ENCODE measurements at places on chromosomes 13 and 19.

DNA sequence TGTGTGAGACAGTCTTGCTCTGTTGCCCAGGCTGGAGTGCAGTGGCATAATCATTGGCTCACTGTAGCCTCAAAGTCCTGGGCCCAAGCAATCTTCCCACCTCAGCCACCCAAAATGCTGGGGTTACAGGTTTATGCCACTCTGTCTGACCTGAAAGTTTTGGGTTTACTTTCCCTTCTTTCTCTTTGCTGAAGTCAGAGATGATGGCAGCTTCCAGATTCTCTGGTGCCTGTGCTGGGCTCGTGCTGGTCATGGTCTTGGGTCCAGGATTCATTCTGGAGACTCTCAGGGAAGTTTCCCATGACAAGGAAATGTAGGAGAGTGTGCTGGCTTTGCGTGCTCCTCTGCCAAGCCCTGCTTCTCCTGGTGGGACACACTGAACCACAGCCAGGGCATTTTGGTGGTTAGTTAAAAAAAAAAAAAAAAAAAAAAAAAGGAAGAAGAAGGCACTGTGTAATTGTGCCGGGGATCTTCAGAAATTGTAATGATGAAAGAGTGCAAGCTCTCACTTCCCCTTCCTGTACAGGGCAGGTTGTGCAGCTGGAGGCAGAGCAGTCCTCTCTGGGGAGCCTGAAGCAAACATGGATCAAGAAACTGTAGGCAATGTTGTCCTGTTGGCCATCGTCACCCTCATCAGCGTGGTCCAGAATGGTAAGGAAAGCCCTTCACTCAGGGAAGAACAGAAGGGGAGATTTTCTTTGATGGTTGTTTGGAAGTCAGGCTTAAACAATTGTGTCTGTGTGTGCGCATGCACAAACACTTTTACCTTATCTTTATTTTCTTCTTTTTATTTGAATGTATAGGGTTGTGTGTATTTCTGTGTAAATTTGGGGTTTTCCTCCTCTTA, at the start of gene ALOX5AP:
ALOX5AP (plus strand) TSS at position 519 of the 847 bp plus-strand sequence; CDS start at position 582, 63 bp downstream.
- no peak for DNase-seq

DNA sequence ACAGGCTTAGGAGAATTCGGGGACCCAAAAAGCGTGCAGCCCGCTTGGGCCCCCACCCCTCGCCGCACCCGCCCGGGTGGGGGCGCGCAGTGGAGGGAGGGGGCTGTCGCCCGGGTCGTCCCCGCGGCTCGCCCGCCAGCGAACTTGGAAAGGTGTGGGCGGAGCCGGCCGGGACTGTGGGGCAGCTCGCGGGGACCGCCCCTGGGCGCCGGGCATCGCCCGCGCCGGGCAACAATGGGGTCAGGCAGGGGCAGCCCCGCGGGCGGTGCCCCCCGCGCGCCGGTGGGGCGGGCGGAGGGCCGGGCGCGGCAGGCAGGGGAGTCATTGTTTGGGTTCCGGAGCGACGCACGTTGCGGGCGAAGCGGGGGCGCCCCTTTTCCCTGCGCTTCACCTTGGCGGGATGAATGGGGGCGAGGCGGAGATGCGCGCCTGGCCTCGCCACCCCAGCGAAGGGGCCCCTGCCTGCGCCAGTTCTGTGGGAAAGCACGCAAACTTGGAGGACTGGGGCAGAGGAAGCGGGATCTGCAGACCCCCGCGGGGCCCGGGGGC, 647 bp upstream of the KLF12 start:
- DNase-seq: no peak

GRCh38 chr19:36939153-36939552, 23.0 kb downstream of the ZNF568 start:
- DNase-seq: no peak

- DNase-seq: peak; percentile 7
Observed at GRCh38 chr13:26529441-26529840, 28.0 kb upstream of the WASF3 start.

DNA sequence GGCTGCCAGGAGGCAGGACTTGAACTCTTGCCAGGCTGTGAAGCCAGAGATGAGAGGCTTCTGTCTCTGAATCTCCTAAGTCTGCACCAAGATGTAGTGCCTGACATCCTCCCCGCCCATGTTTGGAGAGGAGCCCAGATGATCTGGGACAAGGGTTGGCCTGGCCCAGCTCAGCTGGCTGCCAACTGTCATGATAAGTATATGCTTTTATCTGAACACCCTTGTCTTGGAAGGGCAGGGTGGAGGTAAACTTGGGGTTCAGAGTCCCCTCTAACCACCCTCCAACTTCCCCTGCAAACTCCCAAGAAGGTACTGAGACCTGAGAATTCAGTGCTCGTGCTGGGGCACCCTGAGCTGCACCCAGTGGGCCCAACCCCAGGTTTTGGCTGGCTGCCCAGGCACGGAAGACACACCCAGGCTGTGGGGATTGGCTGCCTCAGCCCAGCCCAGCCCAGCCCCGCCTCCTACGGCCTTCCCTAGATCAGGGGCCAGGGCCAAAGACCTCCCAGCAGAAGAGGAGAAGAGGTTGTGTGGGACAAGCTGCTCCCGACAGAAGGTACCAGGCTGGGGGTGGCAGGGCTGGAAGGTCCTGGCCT, at the start of gene CYP4F12:
CYP4F12 (plus strand) TSS at position 508 of the 596 bp plus-strand sequence. CDS start 443 bp downstream, outside the sequence.
- DNase-seq: peak; percentile 94

GRCh38 chr19:31057476-31057875, 291.8 kb downstream of the TSHZ3 start:
- DNase-seq: no peak

- no peak for DNase-seq
Observed at GRCh38 chr19:14683439-14683838, 6.4 kb upstream of the ZNF333 start.

DNA sequence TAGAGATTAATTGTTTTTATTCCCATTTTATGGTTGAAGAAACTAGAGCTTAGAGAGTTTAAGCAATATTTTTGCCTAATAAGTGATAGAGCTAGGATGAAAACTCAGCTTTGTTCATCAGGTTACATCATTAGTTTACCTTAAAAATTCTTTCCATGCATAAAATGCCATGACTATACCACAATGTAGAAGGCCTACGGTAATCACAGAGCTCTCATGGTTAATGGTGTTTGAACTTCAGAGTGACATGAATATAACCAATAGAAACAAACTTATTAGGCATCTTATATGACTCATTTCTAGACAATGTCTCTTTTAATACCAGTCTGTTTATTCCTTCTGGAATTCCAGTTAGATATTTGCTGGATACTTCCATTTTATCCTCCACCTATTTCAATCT, 78.5 kb downstream of the FGF9 start:
- DNase-seq: no peak

- no peak for DNase-seq
Observed at GRCh38 chr19:17722655-17723240, 3.5 kb downstream of the MAP1S start.

DNA sequence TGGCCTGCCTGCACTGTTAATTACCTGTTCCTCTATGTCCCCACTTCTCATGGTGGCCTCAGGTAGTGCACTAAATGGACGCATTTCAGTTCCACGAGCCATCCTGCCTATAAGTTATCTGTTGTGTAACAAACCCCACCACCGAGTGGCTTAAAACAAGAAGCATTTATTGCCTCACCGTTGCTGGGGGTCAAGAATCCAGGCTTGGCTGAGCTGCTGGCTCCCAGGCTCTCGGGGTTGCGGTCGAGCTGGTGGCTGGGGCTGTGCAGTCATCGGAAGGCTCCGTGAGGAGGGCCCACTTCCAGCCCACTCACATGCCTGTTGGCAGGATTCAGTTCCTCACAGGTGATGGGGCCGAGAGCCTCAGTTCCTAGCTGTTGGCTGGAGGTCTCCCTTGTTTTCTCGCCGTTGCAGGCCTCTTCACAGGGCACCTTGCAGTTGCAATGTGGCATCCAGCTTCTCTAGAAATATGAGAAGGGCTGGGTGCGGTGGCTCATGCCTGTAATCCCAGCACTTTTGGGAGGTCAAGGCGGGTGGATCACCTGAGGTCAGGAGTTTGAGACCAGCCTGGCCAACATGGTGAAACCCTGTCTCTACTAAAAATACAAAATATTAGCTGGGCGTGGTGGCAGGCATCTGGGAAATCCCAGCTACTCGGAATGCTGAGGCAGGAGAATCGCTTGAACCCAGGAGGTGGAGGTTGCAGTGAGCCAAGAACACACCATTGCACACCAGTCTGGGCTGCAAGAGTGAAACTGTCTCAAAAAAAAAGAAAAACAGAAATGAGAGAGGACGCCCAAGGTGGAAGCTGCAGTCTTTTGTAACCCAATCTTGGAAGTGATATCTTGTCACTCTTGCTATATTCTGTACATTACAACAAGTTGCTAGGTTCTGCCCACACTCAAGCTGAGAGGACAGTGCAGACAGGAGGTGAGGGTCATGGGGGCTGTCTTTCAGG, 6.5 kb upstream of the PTOV1 start:
- no peak for DNase-seq

DNA sequence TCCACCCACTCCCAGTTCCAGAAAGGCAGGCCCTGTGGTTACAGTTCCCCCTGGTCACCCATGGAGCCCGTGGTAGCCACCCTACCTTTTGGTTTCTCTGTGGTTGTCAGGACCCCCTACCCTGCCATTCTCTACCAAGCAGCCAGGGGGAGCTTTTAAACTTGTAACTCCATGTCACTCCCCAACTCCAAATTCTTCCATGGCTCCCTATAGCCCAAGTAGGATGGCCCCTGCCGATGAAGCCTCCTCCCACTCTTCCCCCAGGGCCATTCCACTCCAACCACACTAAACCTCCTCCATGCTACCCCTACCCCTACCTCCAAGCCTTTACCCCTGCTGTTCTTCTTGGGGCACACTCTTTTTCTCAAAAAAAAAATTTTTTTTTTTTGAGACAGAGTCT, 2.2 kb downstream of the S1PR2 start:
- no peak for DNase-seq

DNA sequence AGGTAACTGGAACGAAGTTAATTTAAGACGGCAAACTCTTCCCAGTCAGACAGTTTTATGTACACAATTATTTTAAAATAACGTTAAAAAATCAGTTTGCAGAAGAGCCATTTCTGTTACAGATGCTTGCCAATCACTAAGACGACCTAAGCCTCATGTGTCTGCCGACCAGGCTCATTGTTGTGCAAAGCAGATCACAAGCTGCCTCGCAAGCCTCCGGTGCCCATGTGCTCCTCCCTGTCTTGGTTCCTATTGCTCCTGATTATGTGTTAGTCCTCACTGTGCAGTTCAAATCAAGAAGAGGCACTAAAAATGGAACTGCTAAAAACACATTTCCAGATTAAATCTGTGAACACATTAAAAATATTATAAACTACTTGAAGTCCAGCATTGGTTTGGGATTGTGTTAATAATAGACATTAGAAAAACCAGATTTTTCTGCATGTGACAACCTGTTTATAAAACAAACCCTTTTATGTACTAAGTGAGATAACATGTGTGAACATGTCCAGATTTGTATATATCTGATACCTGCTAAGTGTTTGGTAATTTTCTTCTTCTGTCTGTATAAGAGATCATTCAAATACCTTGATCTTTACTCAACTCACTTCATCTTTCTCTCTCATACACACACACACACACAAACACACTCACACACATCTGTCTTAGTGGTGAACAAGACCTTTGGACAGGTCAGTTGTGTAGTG, 81.9 kb upstream of the SLC15A1 start:
- no peak for DNase-seq

GRCh38 chr19:43545276-43545675, 12.3 kb downstream of the ZNF575 start:
- DNase-seq: no peak

DNA sequence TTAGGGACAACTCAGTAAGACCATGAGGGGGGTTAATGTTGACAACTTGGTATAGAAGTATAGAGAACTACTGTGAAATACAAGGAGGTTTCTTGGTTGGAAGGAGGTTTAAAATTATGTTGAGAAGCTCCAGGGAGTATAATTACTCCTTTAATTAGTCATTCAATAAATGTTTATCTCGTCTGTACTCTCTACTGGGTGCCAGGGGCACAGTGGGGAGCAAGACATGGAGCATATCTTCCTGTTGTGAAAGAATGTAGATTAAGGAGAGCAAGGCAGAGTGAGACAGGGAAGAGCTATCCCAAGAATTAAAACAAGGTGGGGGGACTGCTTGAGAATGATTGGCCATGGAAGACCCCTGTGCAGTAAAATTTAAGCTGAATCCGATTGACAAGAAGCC, 33.7 kb upstream of the TDRD3 start:
- no peak for DNase-seq

- no peak for DNase-seq
Observed at GRCh38 chr13:57813651-57814050, 182.1 kb downstream of the PCDH17 start.

- no peak for DNase-seq
Observed at GRCh38 chr13:73286942-73287620, 228.3 kb downstream of the KLF5 start.

DNA sequence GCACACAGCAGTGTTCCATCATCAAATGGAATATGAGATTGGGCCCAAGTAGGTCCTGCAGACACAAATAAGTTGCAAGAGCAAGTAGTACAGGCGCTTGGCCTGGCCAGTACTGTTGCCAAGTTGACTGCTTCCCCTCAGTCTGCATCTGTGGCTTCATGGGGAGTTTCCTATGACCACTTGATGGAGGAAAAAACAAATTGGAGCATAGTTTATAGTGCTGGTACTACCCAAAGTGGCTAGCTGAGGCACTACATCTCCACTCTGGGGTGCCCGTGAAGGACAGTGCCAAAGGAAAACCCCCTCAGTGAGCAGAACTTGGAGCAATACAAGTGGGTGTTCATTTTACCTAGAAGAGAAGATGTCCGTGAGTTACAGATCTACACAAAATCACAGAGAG, 10.6 kb upstream of the ALOX5AP start:
- DNase-seq: no peak

DNA sequence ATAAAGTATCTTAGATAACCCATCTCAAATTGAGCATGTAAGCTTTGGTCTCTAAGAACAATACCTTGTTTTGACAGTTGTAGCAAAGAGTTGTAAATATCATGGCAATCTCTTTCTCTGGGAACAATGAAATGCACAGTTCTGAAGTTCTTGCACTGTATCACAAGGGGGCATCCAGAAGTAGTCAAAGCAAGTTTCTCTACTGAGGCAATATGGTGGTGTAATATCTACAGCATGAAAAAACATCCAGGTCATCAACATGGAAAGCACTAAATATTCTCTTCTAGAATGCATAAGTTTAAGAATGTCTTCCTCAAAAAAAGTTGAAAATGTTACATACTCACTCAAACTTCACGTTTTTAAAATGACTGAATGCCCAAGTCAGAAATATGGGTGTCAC, 19.6 kb downstream of the MTMR6 start:
- DNase-seq: no peak
